ENCODE measurements at places on chromosomes 12 and 14. TPM values are rescaled to one million over a fixed set of nuclear protein-coding genes. Genes with fewer than 3 reads are reported as not detected.

The TM7SF3 gene
- 23.7 TPM for total RNA-seq

The SLC25A47 gene
- total RNA-seq, result not detected

The ZFHX2 gene
- total RNA-seq, result 1.3 TPM

The GPR65 gene
- 0.57 TPM for total RNA-seq

The NAA25 gene
- total RNA-seq, result 23.1 TPM

The TMEM121 gene
- total RNA-seq, result 1.3 TPM

The CBLN3 gene
- 1.2 TPM for total RNA-seq

The RTN1 gene
- total RNA-seq, result 0.97 TPM

The EML5 gene
- total RNA-seq, result 0.24 TPM

- DNase-seq, result no peak
These were observed 84.7 kb upstream of the LGR5 start for GRCh38 chr12:71354871-71355270.

GRCh38 chr12:77696183-77696582 is 134.5 kb upstream of the NAV3 start:
- no peak for DNase-seq

- no peak for DNase-seq
These were observed 25.6 kb upstream of the ARID2 start for GRCh38 chr12:45703942-45704341.

DNA sequence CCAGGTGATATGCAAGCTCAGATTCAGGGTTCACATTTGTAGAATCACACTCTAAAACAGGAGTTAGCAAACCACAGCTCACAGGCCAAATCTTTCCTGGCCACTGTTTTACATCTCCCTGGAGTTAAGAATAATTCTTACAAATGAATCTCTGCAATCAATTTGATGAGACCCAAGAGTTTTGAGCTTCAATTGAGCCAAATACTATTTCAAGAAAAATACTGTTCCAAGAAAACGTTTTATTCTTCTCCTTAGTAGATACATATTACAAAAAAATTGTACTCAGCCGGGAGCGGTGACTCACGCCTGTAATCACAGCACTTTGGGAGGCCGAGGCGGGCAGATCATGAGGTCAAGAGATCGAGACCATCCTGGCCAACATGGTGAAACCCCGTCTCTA is 2.5 kb downstream of the PTGDR start:
- DNase-seq, result no peak

GRCh38 chr14:51448831-51449670 is 202.7 kb upstream of the FRMD6 start:
- no peak for DNase-seq

GRCh38 chr12:25328072-25328712 is 77.5 kb upstream of the KRAS start:
- DNase-seq, result no peak

DNA sequence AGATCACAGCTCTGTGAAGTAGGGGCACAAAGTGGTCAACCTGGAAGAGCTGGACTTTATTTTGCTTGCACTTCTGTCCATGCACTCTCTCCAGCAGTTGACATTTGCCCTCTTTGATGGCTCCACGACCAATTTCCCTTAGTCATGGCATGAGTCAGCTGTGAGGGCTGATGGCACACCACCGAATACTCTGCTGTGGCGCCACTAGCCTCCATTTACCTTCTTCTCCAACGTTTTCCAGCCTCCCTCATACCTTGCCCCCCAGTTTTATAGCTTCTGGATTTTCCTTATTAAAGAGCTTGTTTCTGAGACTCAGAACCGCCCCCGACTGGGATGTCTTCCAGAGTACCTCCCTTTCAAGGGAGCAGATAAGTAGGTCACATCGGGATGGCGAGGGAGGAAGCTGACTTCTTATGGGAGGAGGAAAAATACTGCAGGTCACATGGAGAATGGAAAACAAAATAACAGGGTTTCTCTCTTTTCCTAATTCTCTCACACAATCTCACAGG is 17.6 kb downstream of the NINJ2 start:
- no peak for DNase-seq

- DNase-seq, result no peak
These were observed 40.9 kb downstream of the PELI2 start for GRCh38 chr14:56159066-56159465.

DNA sequence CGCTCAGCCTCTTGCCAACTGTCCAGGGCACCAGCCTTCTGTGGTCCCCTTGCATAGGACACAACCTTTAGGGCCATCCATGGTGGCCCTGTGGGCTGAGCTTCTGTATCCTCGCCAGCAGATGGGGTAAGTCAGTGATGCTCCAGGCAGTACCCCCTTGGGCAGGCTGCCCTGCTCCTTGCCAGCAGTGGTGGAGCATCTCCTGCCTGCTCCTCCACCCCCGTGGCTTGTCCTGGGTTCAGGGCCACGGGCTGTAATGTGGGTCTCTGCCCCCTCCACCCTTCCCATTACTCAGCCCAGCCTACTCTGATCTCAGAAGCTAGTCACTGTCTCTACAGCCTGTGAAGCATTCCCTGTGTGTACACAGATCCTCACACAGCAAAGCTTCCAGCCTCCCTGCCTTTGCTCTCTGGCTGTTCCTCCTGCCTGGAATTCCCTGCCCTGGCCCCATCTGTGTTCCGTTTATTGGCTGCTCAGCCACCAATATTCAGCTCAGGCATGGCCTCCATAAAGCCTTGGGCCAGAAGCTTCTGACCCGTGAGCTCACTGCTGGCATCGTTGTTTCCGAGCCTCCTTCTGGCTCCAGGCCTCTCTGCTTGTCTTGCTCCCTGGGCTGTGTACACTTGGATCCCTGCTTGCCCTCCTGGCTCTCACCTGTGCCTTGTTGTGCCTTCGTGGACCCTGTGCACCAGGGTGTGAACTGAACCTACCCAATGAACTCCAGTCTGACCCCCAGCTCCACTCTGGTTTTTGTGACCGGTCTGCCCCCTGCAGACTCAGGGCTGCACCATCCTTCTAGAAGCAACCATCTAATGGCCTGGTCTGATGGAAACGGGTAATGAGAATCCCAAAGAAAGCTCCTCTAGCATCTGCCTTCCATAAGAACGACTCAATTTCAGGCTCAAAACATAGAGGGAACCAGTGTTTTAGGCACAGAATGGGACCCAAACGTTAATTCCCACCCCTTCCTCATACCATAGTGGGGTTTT is 177.0 kb upstream of the PRMT8 start:
- no peak for DNase-seq

DNA sequence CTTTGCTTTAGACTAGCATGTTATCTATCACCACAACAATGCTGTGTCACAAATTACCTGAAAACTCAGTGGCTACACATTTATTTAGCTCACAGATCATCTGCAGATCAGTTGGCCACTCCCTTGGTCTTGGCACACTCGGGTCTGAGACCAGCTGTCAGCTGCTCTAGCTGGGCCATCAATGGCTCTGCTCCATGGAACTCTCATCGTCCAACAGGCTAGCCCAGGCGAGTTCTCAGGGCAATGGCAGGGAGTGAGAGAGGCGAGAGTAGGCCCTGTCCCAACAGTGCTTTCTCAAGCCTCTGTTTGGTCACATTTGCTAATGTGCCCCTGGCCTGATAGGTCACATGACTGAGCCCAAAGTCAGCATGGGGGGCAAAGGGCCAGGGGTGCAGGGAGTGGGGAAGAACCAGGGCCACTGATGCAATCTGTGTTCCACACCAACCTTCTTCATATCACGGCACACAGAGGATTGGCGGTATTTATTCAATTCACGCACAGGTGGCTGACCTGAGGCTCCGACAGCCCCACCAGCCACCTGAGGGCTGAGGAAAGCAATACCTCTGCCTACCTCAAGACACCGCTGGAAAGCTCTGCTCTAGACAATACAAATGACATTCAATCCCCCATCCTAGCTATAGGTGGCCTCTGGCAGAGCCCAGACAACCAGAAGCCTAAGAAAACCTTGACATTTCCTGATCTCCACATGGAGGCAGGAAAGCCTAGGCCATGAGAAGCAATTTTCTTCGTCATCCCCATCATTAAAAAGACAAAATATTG is 82.5 kb downstream of the NT5DC3 start:
- DNase-seq, result no peak

DNA sequence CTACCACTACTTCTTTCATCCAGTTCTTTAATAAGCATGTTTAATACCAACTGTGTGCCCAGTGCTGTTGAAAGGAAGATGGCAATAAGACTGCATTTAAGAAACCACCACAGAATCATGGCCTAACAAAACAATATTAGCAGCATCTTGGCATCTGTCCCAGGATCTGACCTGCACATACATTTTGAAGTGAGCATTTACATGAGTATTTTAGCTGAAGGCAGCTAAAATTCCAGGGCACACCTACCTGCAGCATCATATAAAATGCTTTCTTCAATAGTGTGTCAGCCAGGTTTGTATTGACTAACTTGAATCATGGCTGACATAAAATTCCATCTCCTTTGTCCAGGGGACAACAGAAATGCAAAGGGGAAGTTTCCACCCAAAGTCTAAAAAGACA is 65.0 kb upstream of the ARHGAP5 start:
- no peak for DNase-seq
